ENCODE measurements at places on chromosomes 1 and 21.

GRCh38 chr1:88134983-88135921, 548.8 kb upstream of the PKN2 start:
- DNase-seq = no peak

DNA sequence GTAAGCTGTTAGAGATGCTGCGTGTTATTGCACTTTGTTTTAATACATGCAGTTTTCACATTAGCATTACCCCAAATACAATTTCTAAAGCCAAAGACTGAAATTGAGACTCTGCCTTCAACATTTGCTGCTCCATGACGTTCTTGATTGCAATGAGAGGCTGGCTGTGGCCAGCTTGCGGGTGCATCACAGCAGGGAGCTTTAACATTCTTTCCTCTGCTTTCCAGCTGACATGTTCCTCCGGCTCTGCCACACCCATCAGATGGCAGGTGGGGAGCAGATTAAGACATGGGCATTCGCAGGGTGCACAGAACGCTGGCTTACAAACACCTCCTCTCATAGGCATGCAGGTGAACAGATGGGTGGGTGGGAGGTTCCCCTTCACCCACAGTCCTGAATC, 314.1 kb downstream of the DISC1 start:
- no peak for DNase-seq

GRCh38 chr1:32724678-32725614, 22.4 kb upstream of the SYNC start:
- DNase-seq = no peak

- no peak for DNase-seq
Measured at GRCh38 chr1:201320168-201320788, 37.0 kb downstream of the PKP1 start.

GRCh38 chr1:110945626-110946025, 18.1 kb downstream of the LRIF1 start:
- DNase-seq = no peak

GRCh38 chr1:156129687-156130577, 15.4 kb downstream of the LMNA start:
- DNase-seq = peak; percentile 57

DNA sequence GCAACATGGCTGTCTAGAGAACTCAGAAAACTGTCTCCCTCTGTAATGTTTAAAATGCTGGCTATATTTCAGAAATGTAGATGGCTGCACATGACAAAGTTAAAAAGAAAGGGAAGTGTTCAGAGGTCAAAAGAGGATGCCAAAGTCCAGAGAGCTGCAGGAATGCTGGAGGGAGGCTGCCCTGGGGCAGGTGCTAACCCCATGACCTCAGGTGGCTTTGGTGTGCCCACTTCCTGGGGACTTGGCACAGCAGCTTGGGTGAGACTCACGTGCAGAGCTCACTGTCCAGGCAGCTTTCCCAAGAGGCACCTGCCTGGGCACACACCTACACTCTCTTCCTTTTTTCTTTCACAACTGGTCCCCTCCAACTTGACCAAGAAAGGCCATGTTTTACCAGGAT, 256.4 kb downstream of the KCNJ6 start:
- DNase-seq = no peak

- DNase-seq = no peak
Measured at GRCh38 chr1:23546897-23547584, 12.3 kb downstream of the ID3 start.

DNA sequence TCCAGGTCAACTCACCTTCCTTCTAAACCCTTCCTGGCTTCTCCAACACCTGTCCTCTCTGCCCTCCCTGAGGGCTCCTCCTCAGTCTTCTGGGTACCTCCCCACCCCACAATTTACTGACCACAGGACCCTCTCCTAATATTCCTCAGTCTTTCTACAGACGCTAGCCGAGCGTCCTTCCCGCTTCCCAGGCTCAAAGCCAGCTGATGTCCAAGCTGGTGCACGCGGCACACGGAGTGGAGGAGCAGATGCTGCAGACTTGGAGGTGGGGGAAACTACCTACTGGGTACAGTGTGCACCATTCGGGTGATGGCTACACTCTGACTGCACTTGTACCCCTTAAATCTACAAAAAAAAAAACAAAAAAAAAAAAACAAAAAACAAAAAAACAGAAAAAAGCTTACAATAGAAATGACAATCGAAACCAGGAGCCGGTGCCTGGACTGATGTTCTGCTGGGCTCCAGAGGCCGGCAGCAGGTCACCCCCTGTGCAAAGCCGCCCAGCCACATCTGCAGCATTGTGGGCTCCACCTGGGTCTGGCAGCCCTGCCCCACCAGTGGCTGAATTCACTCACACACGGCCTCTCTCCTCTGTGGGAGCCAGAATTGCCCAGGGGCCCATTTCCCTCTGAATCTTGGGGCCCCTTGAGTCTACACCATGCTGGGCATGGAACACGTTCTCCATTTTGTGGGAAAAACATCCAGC, 7.0 kb downstream of the TRIM11 start:
- no peak for DNase-seq

DNA sequence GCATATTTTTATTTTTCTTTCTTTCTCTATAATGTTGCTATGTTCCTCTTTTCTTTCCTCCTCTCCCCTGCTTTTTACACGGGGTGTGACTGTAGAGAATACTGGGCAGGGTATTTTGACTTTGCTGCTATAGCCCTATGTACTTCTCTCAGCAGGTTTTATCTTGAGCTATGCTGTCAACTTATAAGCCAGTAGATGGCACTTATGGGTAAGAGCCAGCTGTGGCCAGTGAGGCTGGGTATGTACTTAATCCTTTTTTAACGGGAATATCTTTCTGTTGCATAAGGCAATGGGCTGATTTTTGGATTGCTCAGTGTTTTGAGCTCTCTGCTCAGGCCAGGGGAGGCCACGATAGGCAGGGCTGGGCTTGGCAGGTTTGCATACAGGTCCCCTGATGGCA, 99.0 kb downstream of the KCNK2 start:
- no peak for DNase-seq

DNA sequence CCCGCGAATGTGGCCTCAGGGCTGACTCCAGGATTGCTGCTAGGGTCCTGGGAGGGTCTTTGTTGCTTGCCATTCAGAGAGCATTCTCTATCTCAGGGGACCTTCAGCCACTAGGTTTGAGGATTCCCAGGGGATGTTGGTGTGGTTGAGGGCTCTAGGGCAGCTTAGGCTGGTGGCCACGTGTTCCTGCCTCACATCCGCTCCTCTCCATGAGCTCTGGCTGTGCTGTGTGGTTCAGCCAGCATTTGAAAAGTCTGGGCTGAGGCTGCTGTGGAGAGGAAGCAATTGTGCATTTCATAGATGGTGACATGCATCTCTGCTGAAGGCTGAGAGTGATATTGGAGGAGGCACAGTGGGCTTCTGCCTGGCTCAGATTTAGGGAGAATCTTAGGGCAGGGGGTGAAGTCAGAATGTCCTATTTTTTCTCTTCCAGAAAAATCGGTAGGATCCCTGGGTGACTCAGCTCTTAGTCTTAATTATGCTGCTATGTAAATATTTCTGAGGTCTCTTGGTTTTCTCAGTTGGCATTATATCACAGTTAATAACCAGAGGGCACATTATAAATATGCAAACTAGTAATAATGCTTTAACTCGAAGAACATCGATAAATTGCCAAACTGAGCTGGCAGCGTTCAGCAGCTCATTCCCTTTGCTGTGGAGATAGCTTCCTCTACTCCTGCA, 182.3 kb downstream of the CAMTA1 start:
- no peak for DNase-seq

DNA sequence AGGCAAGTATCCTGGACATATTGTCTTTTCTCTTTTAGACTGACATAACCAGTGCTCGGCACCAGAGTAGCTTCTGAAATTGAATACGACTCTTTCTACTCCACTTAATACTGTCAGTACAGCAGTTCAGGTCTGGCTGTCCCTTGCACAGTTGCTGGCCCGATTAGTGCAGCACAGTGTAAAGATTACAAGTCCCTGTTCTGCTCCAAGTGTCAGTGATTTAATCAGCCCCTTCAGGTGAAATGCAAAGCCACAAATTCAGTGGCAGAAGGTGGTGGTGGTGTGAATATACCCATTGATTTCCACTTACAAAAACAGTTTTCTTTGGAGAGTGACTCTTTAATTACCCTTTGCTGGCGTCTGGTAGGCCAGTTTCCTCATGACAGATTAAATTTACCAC, 545.4 kb downstream of the ADGRL2 start:
- no peak for DNase-seq

- DNase-seq = no peak
Measured at GRCh38 chr1:186213225-186213607, 161.8 kb downstream of the TPR start.

DNA sequence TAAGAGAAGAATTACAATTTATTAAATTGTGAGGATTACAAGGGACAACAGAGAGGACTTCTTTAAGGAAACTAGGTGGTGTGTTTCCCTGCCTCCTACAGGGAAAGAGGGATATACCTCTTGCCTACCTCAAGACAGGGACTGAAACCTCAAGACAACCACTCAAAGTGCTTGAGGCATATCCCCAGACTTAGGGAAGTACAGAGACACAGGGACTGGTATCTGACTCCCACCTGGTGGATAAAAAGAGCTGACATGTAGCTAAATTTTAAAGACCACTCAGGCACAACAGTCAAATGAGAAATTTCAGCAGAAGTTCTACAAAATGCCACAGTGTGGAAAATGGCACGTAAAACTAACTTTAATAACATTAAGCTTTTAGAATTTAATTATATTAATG, 21.3 kb downstream of the DENND2C start:
- no peak for DNase-seq

DNA sequence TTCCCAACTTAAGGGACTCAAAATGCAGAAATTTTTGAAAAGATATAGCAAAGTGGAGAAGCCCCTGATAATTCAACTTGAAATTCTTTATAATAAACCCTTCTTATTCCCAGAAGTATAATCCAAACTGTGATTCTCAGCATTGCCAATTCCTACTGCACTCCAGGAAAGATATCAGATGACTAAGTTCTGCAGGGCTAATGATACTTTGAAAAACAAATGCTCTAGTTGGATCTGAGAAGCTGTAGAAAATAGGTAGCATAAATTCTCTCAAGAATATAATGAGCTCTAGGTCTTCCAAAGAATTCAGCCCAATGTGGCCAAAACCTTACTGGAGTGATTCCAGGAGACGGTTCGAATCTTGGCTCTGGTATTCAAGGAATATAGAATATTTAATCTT, 294.0 kb upstream of the PTBP2 start:
- no peak for DNase-seq
